ENCODE measurements at places on chromosomes 11 and 22. TPM values are rescaled to one million over a fixed set of nuclear protein-coding genes. Genes with fewer than 3 reads are reported as not detected.

The TNNT3 gene
- not detected for total RNA-seq

The CCDC87 gene
- 0.32 TPM for total RNA-seq

The KRTAP5-2 gene
- not detected for total RNA-seq

The OR51I1 gene
- total RNA-seq = not detected

The KRTAP5-9 gene
- total RNA-seq = not detected

The OR4C6 gene
- not detected for total RNA-seq

The OR51B4 gene
- not detected for total RNA-seq

The AMPD3 gene
- 16.0 TPM for total RNA-seq

The FADD gene
- total RNA-seq = 47.7 TPM

The DCDC1 gene
- total RNA-seq = 0.30 TPM

The NAALADL1 gene
- total RNA-seq = 17.3 TPM

The CADM1 gene
- 8.4 TPM for total RNA-seq

The SCN2B gene
- total RNA-seq = not detected

The CDC45 gene
- 1.2 TPM for total RNA-seq

The OR52M1 gene
- not detected for total RNA-seq

The CDK2AP2 gene
- total RNA-seq = 25.8 TPM

The KCNE3 gene
- total RNA-seq = 4.5 TPM

The UCP3 gene
- total RNA-seq = 0.30 TPM

The LAYN gene
- total RNA-seq = 34.4 TPM

The SDHAF2 gene
- 36.8 TPM for total RNA-seq

The UPB1 gene
- total RNA-seq = 0.30 TPM

The GPR83 gene
- total RNA-seq = 0.09 TPM

The PTS gene
- total RNA-seq = 60.0 TPM

The FERMT3 gene
- 0.30 TPM for total RNA-seq

The KCNC1 gene
- total RNA-seq = not detected

The TYR gene
- total RNA-seq = not detected

The ATM gene
- 148 TPM for total RNA-seq
